ENCODE measurements at places on chromosomes 3 and 15.

DNA sequence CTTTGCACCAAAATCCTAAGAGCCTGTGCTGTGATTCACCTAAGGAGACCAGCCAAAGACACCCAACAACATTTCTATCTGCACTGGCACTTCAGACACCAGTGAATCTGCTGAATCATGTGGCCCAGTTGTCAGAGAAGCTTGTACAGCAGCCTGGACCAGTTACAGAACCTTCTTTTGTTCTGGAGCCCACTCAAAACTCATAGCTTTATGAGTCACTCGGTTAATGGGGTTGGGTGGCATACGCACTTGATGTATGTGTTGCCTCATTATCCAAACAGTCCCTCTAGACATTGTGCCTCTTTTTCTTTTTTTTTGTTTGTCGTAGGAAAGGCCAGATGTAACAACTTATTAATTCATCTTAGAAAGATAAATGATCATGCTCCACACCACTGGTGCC, 25.6 kb upstream of the GOLGA6L2 start:
- no peak for DNase-seq

- DNase-seq, result no peak
Measured at GRCh38 chr3:2301361-2301760, 202.7 kb downstream of the CNTN4 start.

GRCh38 chr3:63679186-63679585, 26.7 kb downstream of the SNTN start:
- DNase-seq, result no peak

DNA sequence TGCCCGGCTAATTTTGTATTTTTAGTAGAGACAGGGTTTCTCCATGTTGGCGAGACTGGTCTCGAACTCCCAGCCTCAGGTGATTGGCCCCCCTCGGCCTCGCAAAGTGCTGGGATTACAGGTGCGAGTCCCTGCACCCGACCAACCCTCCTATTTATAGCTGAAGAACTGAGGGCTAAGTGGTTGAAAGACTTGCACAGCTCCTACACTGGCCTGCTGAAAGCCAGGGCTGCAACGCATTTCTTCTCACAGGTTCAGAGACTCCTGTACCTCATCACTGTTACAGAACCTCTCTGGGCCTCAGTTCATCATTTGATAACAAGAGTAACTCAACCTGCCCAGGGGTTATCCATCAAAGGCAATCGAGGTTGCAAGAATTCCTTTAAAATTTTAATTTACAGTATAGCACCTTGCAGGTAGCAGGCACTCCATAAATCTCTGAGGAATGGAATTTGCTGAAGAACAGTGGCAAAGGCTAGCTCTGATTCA, 626.5 kb upstream of the TBL1XR1 start:
- no peak for DNase-seq

DNA sequence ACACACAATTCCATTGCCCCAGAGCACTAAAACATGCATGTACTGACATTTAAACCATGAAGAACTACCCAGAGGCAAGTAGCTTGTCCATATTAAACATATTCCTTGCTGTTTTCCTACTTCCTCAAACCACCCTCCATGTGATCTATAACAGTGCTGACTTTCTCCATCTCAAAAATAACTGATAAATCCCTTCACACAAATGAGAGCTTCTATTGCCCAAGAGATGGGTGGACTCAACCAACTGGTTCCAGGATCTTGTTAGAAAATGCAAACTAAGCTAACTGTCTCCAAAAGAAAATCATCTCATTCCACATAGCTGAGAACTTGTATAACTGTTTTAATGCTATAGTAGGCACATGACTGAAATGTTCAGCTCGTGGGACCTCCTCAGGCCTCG, 29.6 kb downstream of the DCLK3 start:
- DNase-seq, result no peak

DNA sequence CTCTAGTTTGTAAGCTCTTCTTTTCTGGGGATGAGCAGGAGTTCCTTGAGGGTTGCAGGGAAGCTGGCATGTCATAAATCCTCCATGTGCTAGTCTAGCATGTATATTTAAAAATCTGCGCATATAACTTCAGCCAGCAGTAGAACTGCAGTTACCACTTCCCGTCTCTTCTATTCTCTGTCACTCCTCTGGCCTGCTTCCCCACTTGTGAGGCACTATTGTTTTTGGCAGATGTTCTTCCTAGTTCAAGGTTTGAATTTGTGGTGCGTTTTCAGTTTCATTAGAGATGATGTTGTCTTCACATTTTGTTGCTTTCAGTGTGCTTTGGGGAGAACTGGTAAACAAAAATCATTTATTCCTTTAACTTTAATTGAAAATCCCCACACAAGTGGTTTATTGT, 169.1 kb upstream of the ZPLD1 start:
- no peak for DNase-seq

- no peak for DNase-seq
Measured at GRCh38 chr3:24773798-24774197, 279.1 kb upstream of the THRB start.

Measured in activated T-helper 1 cell treated with anti-CD3 and anti-CD28 coated beads, Interleukin-2, amount 50 U/mL, for 16 hours (primary cell).